Hepatocyte (in vitro differentiated cells): ENCODE measurements at places on chromosomes 5 and 9.

DNA sequence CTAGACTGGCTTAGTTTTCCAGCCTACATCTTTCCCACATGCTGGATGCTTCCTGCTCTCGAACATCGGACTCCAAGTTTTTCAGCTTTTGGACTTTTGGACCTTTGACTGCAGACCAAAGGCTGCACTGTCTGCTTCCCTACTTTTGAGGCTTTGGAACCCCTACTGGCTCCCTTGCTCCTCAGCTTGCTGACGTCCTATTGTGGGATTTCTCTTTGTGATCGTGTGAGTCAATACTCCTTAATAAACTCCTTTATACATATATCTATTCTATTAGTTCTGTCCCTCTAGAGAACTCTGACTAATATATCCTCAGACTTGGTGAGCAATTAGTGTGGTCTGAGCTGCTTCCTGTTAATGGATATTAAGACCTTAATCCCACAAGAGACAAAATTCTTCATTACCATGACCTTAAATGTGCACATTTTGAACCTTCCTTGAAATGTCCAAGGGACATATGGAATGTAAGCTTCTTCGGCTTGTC lies 752.9 kb downstream of the CDH18 start:
- no peak for DNase-seq

DNA sequence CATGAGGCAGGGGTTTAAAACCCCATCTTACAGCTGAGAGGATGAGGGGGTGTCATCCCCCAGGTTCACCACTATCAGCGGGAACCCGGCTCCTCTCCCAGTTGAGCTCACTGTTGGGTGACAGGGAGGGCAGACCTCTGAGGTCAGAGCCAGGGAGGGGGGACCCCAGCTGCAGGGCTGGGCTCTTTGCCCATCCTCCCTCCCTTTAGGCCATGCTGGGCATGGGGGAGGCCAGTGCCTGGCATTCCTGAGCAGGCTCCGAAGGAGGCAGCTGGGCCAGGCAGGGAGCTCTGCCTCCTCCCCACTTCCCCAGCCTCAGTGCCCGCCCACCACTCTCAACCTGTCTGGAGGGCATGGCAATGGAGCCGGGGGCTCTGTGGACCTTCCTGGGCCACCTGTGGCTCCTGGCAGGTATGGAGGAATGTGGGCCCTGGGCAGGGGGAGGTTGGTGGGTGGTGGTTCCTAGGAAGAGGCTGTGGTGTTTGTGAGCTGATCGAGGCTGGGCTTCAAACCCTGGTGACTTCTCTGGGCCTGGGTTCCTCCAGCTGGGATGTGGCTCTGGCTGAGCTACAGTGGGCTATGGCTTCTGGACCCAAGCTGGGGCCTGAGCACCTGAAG lies 12.6 kb downstream of the CRB2 start:
- DNase-seq, result no peak

DNA sequence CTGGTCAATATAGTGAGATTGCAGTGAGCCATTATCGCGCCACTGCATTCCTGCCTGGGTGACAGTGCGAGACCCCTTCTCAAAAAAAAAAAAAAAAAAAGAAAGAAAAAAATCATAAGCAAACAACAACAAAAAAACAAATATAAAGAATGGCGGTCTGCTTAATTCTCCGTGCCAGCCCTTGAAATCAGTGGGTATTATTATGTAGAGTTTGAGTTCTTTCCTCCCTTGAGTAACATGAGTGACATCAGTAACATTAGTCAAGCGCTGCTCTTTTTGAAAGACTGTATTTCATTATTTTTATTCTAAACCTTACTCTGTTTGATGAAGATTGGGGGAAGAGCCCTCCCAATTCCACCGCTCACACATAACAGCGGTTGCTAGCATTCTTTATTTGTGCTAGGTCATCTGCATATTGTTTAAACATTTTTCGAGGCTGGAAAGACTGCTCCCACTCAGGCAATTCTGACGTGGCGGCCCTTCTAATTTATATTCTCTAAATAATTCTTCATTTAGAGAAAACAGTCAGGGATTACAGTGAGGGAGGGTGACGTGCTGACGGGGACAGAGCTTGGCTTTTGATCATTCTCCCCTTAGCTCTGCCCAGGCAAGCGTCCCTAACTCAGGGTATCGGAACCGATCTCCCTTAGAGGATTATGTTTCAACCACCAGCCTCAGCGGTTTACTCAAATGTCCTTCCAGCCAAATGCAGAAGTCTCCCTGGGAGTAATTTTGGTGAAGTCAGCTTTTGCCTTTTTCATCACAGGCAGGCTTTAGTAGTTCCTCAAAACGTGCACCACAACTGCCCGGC lies 860 bp upstream of the MARCHF6 start:
- DNase-seq, result peak; percentile 33

DNA sequence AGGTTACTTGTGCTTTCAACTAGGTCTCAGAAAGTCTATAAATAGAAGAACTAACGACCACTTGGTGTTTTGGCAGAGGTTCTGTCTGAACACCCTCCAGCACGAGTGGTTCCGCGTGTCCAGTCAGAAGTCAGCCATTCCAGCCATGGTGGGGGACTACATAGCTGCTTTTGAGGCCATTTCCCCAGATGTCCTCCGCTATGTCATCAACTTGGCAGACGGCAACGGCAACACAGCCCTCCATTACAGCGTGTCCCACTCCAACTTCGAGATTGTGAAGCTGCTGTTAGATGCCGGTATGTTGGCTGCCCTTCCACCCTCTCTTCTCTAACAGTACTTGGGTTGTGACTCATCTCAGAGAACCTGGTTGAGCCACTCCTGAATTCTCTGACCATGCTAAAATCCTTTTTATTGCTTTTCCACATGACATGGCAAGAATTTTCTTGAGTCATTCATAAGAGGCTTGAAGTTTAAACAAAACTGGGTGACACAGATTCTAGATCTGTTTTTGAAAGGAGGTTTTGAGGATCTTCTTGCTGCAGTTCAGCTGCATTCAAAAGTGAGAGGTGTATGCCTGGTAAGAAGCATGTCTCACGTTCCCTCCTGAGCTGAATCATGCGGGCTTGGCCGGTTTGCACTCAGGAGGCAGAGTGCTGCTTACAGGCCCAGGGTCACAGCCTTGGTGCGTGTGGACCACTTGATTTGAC lies 103.1 kb upstream of the DMRT1 start:
- peak; percentile 79 for DNase-seq

GRCh38 chr5:174329738-174330137 lies 284.2 kb downstream of the NSG2 start:
- DNase-seq, result no peak

DNA sequence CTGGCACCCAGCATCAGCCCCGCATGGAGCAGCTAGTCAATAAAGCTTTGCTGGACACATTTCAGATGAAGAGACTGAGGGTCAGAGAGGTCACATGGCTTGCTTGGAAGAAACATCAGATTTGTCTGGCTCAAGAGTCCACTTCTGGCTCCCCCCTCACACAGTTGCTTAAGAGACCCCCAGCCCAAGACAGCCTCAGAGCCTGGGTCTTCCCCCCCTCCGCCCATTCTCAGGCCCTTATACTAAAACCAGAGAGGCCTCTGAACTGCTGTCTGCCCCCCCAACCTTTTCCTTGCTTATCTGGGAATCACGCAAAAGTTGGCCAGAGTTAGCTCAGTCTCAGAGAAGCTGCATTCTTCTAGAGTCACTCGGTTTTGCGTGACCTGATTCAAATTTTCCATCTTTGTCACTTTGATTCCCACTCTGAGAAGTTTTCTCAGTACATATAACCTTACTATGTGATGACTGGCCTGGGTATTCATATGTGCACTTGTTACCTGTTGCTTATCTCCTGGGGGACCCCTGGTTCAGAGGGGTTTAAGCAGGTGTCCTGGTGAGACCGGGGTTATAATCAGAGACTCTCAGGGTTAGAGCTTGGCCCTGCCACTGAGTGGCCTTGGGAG lies 145.4 kb upstream of the IER5L start:
- DNase-seq, result no peak

DNA sequence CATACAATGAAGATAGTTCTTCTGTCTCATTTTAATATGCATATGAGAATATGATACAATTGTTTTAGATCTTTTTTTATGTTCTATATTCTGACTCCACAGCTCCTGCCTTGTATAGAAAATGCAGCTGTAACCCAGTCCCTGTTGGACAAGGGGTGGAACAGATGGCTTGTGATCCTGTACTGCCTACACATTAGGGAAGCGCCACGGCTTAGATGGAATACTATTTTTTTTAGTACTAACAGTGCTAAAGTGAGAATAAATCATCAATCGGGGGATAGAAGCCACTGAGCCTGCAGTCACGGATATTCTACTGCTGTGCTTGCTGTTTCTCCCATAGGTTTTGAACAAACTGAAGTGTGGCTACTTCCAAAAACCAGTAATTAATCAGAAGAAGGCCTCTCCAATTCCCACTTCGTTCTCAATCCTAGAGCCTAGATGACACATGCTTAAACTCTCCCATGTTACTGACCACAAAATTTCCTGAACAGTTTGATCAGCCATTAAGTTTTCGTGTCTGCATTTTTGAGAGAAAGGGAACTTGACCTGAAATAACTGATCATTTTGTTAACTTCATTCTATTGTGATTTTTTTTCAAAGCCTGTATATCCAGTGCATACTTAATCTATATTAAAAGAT lies 150.3 kb downstream of the CDH18 start:
- DNase-seq, result no peak

DNA sequence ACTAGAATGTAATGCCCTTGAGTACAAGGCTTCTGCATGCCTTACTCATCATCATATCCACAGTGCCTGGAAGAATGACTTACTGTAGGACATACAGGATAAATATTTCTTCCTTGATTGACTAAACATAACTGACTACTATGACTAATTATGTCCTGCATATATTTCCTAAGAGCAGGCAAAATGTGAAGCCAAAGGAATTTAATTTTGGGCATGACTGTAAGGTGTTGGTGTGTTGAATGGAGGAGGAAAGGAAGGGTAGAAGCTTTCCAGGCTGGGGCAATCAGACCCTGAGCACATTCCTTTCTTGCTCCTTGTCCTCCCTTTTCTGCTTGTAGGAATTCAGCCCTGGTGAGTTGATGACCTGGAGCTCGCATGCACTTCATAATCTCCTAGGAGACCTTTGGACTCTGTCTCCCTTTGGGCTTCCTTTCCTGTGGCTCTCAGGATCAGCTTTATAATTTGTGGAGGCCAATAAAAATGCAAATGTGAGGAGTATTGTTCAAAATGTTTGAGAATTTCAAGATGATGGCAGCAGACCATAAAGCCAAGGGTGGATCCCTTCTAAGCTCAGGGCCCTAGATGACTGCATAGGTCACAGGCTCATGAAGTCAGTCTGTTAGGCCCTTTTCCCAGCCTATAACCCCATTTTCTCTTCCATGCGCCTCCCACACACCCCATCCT lies 174.0 kb downstream of the HMHB1 start:
- DNase-seq, result peak; percentile 34

DNA sequence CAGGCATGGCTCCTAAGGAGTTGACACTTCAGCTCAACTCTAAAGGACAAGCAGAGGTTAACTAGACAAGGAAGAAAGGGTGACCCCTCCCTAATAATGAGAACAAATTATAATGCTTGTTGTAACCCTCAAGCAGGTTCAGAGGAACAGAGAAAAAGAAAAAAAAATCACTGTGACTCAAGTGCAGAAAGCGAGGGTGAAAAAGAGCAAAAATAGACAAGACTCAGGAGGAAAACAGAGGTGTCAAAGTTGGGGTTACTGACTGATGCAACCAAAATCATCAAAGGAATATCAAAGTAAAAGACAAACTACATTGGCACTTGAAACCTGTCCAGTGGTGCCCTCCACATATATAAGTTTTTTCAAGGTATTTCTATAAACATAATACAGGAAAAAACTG lies 28.4 kb downstream of the FBXW11 start:
- no peak for DNase-seq

DNA sequence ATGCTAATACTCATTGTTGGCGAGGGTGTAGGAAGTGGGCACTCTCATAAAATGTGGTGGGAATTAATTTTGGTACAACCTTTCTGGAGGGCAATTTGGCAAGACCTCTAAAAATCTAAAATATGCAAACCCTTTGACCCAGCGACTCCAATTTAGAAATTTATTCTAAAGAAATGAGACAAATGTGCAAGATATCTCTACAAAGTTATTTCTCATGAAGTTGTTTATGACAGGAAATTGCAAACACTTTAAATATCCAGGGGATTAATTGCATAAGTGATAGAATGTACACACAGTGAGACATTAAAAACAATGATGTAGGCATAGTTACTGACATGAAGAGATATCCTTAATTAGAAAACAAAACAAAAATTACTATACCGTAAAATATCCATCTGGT lies 246.3 kb upstream of the MAP3K1 start:
- DNase-seq, result no peak

DNA sequence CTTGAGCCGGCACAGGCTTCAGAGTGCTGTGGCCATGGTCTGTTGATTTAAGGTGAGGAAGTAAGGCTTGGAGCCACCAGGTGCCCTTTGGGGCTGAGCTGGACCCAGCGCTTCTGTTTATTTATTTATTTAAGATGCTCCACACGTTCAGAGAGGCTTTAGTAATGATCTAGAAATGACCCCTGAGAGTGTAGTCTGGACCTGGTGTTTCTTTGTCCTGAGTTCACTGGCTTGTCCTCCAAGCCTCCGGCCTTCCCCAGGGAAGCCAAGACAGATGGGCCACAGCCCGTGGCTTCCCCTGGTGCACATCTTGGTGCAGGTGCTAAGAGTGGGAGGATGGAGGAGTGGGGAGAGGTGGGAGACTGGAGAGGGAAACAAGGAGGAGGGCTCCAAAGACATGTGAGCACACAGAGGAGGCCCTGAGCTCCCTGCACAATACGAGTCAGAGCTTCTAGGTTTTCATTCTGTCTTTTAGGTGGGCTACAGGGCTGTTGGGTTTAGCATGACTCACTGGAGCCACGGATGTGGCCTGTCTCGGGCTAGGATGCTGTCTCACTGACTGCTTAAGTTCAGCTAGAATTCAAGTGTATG lies 56.9 kb downstream of the AHRR start:
- DNase-seq, result no peak

- DNase-seq, result peak; percentile 40
Observed at GRCh38 chr5:39526914-39527477, 102.2 kb upstream of the DAB2 start.

DNA sequence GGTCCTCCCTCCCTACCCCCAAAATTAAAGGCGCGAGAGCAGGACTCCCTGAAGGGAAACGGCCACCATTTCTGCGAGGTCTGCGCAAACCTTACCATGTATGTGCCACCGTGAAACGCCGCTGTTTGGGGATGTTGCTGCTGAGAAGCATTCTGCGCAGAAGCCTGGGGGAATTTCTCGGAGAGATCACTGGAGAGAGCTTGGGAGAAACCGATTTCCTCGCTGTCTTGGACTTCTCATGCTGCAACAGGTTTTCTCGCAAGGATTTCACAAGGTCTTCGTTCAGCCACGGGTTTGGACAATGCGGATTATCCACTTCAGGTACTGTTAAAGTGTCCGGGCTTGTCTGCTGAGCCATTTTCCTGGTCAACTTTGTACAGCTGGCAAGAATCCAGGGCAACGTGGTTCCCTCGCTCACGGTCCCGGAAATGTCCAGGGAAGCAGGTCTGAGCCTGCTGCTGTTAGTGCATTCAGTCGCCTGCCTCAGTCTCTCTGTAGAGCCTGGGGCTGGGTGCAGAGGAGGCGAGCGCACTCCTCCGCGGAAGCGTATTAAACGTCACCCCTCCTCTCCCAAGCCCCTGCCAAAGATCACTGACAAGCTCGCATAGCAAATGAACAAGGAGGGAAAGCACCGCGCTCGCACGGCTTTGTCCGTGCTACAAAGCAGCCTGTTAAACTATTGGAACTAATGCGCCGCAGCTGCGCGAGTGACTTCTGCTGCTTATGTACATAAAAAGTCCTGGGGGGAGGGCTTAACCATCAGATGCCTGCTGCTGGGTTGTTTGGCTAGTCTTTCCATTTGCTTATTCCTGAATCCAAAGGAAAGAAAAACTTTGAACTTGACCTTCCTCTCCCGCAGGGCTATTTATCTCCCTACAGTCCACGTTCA lies 125.1 kb downstream of the PDE4D start:
- DNase-seq, result peak; percentile 85

GRCh38 chr9:13942695-13943094 lies 371.2 kb downstream of the NFIB start:
- DNase-seq, result peak; percentile 37
